Skeletal muscle cell (primary cell): ENCODE measurements at places on chromosomes 2 and 18.

DNA sequence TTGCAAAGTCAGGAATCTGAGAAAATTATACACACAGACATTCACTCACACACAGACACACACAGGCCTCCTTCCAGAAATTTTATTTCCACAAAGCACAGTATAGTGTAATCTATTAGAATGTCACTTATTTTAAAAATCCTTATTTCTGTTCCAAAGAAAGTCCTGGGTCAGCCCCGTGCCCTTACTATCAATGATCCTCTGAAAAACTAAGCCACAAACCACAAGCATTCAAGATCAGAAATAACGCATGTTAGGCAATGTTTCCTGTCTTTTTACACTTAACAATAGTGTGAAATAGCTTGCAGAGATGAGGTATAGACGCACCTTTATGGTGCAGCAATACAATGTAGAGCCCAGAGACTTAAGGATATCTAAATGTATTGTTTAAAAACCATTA, 25.8 kb downstream of the TBC1D8 start:
- no peak for DNase-seq

DNA sequence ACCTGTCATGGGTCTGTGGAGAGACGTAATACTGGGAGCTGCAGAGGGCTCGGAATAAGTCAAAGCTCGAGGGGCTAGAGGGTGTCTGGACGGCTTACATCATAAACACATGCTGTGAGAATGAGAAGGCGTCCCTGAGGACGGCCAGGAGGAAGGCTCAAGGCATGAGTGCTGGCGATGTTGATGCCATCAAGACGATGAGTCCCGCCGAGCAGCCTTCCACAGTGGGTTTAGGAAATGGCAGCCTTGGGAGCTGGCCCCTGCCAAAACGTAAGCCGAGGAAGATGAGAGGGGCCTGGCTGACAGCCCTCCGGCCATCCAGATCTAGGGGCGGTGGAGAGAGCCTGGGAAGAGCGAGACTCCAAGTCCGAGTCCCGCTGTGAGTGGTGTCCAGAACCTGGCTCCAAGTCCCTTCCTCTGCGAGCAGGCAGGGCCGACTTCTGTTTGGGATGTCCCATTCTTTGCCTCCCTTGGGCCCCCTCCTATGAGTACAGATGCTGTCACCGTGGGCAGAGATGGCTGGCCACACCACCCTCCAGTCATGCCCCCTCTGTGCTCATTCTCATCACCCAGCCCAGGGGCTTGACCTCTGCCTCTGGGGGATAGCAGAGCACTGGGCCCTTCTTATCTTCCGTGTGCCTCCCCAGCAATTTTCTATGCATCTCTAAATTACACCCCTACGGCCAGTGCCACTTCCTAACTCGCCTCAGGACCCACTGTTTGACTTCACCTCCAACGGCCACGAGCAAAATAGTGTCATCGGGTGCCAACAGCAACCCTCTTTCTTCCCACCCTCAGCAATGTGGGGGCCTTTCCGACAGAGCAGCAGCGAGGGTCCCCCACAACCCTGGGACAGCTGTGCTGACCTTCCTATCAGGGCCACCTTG, 175.7 kb downstream of the FAM210A start:
- no peak for DNase-seq

DNA sequence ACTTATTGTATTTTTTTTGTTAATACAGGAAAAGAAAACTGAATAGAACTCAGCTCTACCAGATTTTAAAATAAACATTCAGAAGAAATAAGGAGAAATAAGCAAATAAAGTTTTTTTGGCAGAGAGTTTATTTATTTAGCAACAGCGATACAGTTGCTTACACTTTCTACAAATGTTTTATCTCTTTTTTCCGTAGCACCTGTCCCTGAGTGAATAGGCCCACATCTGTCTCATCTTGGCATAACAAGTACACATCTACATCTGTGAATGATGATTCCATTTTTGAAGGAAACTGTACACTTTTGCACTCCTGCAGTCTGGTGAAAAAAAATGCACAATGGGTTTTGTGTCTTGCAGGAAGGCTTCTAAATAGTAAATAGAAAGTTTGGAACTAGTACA, 783.6 kb upstream of the ZEB2 start:
- DNase-seq, result no peak

DNA sequence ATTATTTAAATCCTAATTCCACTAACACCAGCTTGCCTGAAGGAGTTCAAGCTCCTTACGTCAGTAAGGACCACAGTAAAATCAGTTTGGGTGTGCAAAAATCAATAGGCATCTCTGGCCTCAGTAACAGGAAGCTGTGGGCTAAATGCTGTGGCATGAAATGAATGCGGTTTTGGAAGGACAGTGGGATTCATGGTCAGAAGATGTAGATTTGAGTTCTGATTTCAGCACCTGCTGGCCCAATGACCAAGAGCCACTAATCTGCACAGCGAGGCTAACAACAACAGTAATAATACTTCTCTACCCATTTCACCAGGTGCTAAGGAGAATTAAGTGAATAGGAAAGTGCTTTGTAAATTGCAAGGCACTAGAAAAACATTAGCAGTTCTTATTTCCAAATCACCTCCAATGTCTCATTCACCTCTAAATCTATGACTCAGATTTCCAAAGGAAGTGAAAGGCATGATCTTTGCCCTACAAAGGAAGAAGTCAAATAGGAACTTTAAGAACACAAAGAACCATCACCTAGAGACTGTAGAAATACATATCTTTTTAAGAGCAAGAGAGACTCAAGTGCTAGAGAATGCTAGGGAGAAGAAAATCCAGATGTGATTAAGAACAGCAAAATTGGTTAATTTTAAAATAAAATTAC, 172.6 kb downstream of the ANKRD44 start:
- DNase-seq, result no peak

- no peak for DNase-seq
These were observed 784.0 kb upstream of the KLHL29 start for GRCh38 chr2:22600999-22601398.

DNA sequence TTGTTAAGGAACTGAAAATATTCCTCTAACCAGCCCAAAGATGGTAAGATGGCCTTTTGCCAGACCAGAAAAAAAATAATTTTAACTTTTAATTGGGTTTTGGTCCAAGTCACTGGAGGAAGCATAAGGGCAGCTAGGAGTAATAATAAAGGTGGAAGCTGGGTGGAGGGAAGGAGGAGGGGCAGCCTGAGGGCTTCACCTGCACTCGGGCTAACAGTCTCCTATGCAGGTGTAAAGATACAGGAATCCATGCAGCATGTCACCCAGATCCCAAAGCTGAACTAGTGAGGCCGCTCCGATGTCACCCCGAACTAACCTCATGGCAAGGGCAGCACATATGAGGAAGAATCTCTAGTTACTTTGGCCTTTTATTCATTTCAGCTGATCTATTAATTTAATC, 37.2 kb upstream of the GORASP2 start:
- DNase-seq, result no peak

DNA sequence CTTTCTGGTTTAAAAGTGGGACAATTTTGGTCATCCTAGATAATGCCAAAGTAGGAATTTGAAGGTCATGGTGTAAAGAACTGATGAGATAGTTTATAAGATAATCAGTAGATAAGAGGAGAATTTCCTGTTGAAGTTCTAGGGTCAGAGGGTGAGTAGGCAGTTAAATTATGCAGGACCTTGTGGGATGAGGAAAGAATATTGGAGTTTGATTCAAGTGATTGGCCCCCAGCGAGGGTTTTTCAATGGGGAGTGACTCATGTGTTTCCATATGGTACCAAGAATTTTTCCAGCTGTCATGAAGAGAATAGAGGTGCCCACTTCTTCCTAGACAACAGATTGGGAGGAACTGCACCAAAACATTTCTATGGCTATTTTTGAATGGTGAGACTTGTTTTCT, 940.2 kb upstream of the ZEB2 start:
- no peak for DNase-seq

DNA sequence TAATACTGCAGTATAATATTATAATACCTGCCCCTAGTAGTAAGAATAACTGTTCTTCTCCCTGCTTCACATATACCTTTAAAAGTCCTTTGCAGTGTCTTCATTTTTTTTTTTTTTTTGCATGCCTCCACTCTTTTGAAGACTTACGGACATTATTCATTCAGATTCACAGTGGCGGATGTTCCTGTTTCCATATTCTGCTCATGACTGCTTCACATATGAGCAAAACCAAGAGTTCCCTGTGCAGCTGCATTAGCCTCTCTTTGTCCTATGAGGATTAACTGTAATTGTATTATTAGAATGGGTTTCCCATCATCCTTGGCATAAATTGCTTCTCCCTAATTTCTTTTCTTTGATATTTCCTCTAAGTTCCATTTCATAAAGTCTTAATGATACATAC, 12.8 kb downstream of the IL18RAP start:
- no peak for DNase-seq

DNA sequence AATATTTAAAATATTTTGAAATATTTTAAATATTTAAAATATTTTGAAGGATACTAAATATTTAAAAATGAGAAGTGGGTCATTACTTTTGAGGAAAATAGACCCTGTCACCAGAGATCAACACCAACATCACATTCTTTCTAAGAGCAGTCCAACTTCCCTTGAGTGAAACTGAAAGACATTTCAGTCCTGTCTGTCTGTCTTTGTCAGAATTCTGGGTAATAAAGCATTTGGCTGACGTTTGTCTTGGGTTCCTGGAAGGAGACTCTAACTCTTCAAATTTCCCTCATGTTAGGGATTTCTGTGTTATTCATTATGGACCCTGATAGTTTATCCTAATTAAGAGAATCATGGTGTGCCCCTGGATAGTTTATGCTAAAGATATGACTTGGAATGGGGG, 32.8 kb downstream of the TTC21B start:
- no peak for DNase-seq
